ENCODE measurements at places on chromosomes 6 and 20.
A peak's percentile ranks its signal among the peaks of the same experiment; 100 is the strongest.

- DNase-seq = no peak
Measured at GRCh38 chr20:57375652-57376230, 15.5 kb upstream of the RBM38 start.

- no peak for DNase-seq
Measured at GRCh38 chr20:53937929-53938367, 132.4 kb downstream of the BCAS1 start.

- no peak for DNase-seq
Measured at GRCh38 chr6:161439093-161439492, 165.2 kb upstream of the AGPAT4 start.

DNA sequence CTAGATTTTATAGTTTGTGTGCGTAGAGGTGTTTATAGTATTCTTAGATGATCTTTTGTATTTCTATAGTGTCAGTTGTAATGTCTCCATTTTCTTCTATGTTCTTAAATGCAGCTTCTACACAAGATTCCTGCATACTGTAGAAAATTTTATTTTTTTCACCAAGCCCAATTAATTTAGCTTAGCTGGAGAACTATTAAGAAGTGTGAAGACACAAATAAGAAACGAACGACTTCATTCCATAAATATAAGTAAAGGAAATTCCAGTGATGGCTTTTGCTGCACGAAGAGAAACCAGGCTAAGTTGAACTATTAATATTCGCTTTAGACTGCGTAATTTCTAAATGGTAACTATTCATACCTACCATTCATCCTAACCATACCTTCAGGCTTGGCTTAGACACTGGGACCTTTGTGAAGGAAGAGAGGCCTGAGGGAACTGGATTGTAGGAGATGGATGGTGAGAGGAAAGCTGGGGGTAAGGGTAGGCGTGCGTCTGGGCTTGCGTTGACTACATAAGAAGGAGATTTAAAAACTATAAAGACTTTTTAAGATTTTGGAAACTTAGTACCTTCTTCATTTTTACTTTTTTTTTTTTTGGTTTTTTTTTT, 15.9 kb downstream of the HLA-DOA start:
- no peak for DNase-seq

DNA sequence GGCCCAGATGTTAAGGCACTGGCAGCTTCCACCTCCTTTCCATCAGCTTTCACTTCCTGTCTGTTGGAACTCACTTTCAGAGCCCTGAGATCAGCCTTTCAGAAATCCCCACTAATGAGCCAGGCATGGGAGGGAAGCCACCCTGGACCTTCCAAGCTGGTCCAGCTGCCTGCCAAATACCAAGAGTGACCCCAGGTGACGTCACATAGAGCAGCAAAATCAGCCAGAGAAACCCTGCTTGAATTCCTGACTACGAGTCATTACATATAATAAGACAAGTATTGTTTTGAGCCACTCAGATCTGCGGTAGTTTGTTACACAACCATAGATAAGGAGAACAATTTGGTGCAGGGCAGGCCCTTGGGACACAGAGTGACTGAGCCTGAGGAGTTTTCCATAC, 556.0 kb upstream of the JAG1 start:
- DNase-seq = no peak

- DNase-seq = no peak
Measured at GRCh38 chr6:69784595-69785377, 12.0 kb downstream of the LMBRD1 start.

DNA sequence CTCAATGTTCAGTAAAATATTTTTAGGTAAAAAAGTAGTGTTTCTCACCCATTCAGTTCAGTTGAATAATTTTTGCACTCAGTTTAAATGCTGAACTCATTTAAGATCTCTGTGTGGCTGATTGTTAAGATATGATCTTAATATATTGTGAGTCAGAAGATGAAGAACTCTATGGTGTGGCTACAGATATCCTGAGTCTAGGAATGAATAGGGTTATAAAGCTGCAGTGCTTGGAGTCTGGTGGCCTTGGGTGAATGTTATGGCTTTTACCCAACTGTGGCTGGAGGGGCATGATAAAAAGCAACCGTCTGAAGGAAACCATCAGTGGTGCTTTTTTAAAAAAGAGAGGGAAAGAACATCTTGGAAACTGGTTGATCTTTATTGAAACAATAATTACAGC, 65.9 kb downstream of the CCN2 start:
- DNase-seq = no peak

- DNase-seq = no peak
Measured at GRCh38 chr6:102525336-102525735, 1131.8 kb downstream of the GRIK2 start.

DNA sequence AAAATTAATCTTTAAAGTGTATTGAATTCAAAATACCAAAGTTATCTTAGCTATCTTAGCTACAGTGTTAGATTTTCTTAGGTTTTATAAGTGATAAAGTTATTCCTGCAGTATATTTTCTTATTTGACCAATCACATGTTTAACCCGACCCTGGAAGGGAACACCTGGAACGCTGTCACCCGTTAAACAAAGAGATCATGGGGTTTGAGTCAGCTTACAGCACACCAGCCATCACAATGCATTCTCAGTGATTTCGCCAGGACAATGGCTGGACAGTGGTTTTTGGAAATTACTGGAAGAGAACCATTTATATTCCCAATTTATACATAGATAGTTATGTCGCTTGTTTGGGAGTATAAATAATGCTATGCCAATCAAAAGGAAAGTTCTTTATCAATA, 10.5 kb downstream of the C6orf118 start:
- no peak for DNase-seq

DNA sequence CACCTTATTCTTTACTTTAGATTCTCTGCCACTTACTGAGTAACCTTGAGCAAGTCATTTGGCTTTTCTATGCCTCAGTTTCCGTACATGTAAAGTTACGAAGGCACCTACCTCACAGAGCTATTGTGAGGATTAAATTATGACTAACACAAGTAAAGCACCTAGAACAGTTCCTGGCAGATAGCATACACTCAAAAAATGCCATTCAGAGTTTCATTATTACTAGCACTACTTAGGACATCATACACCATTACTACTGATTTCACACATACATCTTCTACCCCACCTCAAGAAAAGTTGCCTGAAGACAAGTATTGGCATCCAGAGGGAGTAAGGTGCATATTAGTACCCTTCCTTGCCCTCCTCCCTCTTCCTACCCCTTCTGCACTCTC, 107.8 kb downstream of the OGFRL1 start:
- DNase-seq = no peak

- DNase-seq = no peak
Measured at GRCh38 chr6:158270389-158271127, 41.7 kb upstream of the TULP4 start.

GRCh38 chr20:24985802-24986201, 6.7 kb downstream of the APMAP start:
- DNase-seq = no peak

DNA sequence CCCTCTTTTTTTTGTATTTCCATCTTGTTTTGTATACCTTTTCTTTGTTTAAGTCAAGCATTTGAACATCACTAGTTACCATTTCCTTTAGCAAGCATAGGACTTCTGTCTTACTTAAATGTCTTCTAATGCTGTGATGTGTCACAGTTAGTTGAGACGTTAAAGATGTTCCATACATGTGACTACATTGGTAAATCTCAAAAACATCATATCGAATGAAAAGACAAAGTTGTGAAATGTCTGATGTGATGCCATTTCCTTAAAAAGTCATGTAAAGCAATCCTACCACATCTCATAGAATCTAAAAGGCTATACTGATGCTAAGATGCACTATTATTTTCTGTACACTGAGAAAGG, 26.8 kb downstream of the SLC16A10 start:
- DNase-seq = no peak

DNA sequence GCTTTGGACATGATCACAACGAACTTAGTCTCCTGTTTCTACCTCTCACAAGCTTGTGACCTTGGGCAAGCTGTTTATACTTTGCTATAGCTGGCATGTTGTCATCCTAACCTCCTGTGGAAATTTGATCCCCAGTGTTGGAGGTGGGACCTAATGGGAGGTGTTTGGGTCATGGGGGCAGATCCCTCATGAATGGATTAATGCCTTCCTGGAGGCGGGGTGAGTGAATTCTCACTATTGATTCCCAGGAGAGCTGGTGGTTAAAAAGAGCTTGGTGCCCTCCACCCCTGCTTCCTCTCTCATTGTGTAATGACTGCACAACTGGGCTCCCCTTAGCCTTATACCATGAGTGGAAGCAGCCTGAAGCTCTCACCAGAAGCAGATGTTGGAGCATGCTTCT, 228.9 kb downstream of the HIVEP2 start:
- no peak for DNase-seq

- DNase-seq = peak; percentile 85
Measured at GRCh38 chr6:142378138-142378875, 76.5 kb downstream of the ADGRG6 start.

DNA sequence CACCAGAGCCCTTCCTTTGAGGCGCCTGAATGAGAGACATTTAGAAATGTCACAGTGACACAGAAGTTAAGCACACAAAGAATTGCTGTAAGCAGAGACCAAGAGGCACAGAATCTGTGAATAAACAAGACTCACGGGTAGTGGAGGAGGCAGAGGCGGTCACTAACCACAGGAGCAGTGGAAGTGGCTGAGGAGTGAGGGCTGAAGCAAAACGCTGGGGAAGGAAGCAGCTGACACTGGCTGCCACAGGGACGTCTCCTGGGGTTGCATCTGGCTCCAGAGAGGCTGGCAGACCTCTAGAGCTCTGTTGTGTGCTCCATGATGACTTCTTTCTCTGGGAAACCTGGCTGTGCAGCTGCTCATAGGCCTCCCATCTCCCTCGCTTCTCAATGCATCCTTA, 65.0 kb upstream of the SLC2A12 start:
- DNase-seq = peak; percentile 74

GRCh38 chr6:122020588-122021264, 378.7 kb upstream of the HSF2 start:
- no peak for DNase-seq

DNA sequence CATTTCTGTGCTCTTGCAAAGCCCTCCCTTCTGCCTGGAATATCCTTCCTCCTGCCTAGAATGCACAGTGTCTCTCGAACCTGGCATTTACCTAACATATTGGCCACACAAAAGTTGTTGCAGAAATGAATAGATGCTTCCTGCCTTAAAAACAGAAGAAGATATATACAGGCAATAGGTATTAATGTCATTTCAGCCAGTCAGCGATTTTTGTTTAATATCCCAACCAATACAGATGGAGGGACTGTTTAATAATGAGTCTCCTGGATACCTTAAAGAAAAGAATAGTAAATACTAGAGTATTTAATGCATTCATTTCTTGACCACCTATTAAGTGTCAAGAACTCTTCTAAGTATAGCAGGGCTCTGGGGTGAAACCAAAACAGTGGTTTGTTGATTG, 70.3 kb downstream of the MBOAT1 start:
- DNase-seq = no peak

GRCh38 chr6:26097268-26097875, 10.1 kb downstream of the HFE start:
- DNase-seq = peak; percentile 64

DNA sequence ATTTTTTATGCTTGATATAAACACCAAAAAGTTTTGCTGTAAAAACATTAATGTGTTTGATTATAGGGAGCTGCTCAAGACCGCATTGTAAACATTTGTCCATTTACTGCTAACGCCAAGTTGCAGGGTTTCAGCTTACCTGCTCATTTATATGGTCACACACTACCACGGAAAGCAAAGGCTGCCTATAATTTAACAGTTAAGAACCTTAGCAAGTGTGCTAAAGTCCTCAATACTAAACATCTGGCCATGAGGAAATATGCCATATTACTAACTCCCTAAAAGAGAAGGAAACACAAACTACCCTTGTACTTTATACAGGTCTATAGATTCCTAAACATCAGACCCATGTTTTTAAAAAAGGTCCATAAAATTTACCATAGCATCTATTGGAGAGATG, 129.5 kb downstream of the ASCC3 start:
- DNase-seq = no peak

DNA sequence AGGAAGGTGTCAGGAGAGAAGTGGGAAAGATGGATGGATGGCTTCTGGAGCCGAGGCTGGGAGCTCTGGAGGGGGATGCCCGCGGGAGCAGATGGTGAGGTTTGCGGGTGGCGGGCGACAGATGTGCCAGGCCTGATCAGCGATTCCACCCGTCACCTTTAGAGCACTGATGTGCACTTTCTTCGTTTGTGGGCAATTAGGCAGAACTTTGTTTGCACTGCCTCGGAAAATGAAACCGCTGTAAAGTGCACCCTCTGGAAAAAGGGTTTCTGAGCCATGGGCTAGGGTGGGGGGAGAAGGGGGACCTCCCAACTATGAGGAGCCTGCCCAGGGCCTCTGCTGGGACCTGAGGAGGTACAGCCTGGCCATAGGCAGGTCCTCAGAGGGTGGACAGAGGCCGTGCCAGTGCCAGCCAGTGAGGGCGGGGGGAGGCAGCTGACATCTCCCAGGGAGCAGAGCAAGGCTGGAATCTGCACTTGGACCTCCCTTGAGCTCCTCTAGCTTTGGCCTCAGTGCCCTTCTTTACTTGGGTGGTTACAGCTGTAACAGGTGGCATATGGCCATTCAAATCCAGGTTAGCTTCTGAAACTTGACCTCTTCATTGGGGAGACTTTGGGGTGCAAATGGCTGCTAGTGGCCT, 58.7 kb downstream of the CD40 start:
- DNase-seq = no peak

DNA sequence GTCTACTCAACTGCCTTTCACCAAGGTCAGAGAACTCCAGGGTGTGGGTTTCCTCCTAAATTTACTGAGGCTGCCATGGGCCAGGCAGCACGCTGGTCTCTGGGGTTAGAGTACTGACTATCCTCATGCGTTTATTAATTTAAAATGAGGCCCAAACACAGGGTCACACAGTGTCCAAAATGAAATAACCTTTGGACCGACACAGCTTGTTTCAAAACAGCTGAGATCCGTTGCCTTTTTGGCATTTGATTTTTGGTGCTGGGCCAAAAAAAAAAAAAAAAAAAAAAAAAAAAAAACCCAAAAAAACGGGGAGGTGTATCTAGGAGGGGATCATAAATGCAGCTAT, 14.6 kb upstream of the TOX2 start:
- DNase-seq = no peak
